ENCODE measurements at places on chromosomes 5 and 9.

DNA sequence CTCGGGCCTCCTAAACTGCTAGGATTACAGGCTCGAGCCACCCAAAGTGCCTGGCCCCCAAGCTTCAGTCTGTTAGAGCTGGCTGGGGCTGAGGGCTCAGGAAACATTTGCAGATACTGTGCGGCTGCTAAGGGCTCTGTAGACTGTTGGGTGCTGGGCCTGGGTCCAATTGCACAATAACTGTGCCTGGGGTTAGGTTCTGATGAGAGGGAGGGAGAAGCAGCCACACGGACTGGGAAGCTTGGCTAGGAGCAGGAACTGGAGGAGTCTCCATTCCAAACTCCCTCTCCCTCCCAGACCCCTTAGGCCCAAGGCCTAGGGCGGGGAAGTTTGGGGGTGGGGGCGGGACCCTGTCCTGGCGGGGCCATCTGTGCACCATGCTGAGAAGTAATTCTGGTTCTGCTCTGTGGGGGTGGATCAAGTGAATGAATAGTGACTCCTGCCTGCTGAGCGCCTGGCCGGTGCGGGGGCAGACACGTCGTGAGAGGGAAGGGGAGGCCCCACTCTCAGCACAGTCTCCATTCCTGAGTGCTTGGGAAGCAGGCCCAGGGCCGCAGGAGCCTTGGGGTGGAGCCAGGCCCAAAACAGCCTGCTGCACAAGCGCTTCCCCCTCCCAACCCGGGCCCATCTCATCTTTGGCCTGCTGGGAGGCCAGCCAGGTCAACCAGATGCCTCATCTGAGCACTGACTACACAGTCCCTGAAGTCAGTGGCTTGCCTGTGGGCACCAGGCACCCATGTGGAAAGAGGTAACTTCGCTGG lies 1.5 kb downstream of the ASS1 start:
- DNase-seq, result no peak

DNA sequence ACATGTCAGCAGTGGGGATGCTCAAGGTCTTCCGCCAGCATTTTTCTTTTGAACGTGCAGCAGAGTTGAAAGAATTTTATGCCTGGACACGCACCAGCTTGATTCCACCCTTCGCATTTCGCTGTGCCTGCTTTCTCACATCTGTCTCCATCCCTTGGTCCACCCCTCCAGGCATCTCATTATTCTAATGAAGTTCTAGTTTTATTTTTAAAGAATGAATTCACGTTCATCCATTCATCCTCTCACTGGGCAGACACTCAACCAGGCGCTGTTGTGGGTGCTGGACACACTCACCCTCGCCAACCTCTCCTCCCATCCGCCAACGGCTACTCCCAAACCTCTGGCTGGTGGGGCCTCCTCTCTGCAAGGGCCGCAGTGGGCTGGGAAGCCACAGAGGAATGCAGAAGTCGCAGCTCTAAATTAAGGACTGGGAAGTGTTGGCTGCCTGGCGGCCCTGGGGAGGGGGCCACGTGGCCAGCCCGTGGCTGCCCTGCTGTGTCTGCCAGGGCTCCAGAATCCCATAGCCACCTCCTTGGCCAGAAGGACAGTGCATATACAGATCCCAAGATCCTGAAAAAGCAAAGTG lies 6.7 kb downstream of the SUSD3 start:
- DNase-seq, result no peak

- no peak for DNase-seq
Observed at GRCh38 chr5:36214436-36214835, 27.3 kb downstream of the NADK2 start.

- no peak for DNase-seq
Observed at GRCh38 chr9:89428901-89429890, 68.7 kb downstream of the SEMA4D start.

- DNase-seq, result no peak
Observed at GRCh38 chr9:117987945-117988344, 283.7 kb downstream of the TLR4 start.

DNA sequence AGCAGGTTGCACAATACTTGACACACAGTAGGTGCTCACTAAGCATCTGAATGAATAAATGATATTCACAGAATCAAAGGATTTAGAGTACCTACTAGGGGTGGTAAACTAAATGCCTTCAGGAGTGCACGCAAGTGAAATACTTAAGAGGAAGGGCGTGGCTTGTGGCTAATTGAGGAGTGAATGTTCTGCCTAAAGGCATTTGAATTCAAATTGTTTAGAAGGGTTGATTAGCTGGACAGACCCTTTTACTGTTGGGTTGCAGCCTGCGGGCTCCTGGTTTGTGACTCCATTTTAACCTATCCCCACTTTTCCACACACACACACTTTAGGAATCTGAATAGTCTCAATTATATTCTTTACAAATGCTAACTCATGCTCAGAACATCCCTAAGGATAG lies 63.1 kb downstream of the PPP2R2B start:
- no peak for DNase-seq

DNA sequence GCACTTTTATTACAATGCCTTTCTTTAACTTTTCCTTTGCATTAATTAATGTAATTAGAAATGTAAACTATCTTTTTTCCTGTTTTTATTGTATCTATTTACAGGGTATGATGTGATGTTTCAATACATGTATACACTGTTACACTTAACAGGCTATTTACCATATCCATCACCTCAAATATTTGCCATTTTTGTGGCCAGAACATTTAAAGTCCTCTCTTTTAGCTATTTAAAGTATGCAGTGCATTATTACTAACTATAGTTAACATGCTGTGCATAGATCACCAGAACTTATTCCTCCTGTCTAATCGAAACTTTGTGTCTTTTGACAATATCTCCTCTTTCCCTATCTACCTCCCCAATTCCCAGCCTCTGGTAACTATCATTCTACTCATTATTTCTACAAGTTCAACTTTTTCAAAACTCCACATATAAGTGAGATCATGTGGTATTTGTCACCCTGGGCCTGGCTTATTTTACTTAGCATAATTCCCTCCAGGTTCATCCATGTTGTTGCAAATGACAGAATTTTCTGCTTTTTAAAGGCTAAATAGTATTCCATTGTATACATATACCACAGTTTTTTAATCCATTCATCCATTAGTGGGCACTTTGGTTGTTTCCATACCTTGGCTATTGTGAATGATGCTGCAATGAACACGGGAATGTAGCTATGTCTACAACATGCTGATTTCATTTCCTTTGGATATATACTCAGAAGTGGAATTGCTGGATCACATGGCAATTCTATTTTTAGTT lies 32.8 kb downstream of the OR2K2 start:
- DNase-seq, result no peak
